ENCODE measurements at places on chromosomes 2 and 18.

GRCh38 chr2:218221000-218221399, 4.0 kb downstream of the ARPC2 start:
- no peak for DNase-seq

GRCh38 chr18:69789794-69790193, 157.9 kb downstream of the CD226 start:
- DNase-seq, result no peak

GRCh38 chr2:143754742-143755141, 625.5 kb downstream of the ARHGAP15 start:
- no peak for DNase-seq

DNA sequence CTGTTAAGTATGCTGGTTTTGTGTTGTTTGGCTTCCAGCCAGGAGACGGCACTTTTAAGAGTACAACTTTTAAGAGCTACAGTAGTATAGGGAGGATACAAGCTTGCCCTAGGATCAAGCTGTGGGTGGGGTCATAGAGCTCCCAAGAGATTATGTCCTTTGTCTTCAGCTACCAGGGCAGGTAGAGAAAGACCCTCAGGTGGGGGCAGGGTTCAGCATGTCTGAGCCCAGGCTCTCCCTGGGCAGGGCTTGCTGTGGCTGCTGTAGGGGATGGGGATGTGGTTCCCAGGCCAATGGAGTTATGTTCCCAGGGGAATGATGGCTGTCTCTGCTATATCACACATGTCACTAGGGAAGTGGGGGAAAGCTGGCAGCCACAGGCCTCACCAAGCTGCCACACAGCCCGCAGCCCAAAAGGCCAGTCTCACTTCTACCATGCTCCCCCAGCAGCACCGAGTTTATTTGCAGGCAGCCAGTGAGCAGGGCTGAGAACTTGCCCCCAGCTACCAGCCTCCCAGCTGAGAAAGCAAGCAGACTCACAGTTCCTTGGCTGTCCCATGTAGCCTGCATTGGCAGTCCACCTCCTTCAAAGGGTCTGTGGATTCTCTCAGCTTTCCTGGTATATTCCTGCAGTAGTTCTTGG, 105.7 kb upstream of the ERBB4 start:
- no peak for DNase-seq

- DNase-seq, result no peak
Observed at GRCh38 chr2:109185338-109185737, 56.3 kb downstream of the SH3RF3 start.

- no peak for DNase-seq
Observed at GRCh38 chr18:24600076-24600654, 139.7 kb downstream of the HRH4 start.

DNA sequence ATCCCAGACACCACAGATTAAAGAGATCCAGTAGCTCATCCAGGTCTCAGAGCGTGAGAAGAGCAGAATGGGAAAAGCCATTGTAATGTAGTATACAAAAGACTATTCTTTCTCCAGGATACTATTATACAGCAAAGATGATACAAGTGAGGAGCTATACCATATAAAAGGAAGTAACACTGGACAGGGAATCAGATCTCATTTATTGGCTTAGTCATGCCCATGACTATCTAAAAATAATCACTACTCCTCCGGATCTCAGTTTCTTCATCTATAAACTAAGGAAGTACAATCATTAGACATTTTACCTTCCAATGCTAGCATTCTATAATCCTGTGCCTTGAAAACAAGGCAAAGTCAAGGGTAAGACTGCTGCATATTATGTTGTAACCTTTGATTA, 19.4 kb downstream of the KRCC1 start:
- no peak for DNase-seq

DNA sequence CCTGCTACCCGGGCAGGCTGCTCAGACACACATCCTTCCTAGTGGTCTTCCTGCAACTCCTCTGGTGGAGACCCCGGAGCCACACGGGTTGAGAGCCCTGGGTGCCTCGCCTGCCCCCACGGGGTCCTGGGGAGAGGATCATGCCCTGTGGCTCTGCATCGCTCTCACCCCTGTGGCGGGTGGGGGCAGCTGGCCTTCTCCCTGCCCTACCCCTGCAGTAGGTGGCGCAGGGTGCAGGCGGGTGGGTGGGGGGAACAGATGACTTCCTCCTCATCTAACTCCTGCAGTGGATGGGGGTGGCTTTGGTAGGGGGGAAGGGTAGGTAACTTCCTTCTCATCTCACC, 38.5 kb downstream of the TSHZ1 start:
- DNase-seq, result no peak

DNA sequence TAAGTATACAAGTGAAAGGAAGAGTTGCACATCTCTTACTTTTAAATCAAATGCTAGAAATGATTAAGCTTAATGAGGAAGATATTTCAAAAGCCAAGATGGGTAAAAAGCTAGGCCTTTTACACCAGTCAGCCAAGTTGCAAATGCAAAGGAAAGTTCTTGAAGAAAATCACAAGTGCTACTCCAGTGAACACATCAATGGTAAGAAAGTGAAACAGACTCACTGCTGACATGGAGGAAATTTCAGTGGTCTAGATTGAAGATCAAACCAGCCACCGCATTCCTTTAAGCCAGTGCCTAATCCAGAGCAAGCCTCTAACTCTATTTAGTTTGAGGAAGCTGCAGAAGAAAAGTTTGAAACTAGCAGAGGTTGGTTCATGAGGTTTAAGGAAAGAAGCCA, 79.1 kb downstream of the RBBP8 start:
- DNase-seq, result no peak

DNA sequence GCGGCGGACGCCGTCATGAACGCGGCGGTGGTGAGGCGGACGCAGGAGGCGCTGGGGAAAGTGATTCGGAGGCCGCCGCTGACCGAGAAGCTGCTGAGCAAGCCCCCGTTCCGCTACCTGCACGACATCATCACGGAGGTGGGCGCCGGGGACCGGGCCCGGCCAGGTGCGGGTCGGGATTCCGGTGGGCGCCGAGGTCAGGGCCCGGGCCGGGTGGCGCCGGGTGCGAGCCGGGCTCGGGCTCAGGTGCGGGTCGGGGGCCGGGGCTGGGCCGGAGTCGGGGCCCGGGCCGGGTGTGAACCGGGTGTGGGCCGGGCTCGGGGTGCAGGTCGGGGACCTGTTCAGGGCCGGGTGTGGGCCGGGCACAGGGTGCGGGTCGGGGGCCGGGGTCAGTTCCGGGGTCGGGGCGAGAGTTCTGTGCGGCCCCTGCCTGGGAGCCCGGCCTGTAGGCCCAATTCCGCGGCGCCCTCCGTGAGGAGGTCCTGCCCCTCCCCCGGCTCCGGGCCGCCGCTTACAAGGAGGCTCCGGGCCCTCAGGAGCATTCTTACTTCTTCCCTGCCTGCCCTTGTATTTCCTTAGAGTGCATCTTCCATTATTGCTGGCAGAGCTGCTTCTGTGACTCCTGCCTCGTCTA, 447 bp downstream of the TRAF3IP1 start:
- DNase-seq, result no peak

- DNase-seq, result no peak
Observed at GRCh38 chr2:46225150-46225625, 72.0 kb upstream of the EPAS1 start.

Measured in NCI-H2029 (cell line).